ENCODE measurements at places on chromosomes 5 and 9.

GRCh38 chr5:138663561-138663960 is 88.4 kb upstream of the HSPA9 start:
- no peak for DNase-seq

DNA sequence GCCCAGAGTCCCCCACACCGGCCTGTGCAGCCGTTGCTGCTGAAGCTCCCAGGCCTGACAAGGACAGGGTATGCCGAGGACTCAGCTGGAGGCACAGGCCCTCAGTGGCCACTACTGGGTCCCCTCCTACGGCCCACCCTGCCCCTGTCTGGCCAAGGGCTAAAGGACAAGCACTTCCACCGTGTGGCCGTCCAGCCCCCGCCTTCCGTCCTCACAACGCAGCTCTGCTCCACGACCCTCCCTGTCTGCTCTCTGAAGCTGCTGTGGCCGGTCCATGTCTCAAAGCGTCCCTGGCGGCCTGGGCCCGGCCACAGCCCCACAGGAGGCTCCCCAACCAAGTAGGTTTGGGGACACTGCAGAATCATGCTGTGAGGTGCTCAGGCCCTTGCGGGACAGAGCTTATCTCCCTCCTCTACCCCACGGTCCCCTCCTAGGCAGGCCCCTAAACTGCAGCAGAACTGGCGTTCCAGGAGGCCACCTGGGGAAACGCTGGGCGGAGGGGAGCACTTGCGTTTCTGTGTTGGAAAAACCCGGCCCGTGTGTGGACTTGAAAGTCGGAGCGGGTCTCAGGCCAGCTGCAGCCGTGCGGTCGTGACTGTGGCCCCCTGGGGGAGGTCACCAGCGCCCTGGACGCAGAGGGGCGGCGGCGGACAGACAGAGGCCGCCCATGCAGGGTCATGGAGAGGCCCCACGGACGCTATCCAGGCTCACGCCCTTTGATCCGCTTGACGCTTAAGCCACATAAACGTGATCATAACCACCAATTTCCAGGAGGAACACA is 45.6 kb downstream of the NKD2 start:
- DNase-seq, result no peak

- DNase-seq, result no peak
Measured at GRCh38 chr5:17434982-17435381, 63.0 kb upstream of the TAF11L2 start.

DNA sequence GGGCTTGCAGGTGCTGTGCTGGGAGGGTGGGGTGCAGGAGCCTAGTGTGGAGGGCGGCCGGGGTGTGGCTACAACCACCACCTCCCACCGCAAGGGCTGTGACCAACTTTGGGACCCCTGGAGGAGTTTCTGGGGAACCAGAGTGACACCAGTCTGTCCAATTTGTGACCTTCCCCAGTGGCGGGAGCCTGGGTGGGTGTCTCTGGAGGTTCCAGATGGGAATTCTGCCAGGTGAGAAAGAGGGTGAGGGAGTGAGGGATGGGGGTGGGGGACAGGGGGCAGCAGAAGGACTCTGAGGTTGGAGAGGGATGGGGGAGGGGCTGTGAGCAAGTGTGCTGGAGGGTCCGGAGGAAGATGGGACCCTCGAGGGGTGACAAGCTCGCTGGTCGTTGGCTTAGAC is 4.2 kb upstream of the CACNA1B start:
- no peak for DNase-seq

DNA sequence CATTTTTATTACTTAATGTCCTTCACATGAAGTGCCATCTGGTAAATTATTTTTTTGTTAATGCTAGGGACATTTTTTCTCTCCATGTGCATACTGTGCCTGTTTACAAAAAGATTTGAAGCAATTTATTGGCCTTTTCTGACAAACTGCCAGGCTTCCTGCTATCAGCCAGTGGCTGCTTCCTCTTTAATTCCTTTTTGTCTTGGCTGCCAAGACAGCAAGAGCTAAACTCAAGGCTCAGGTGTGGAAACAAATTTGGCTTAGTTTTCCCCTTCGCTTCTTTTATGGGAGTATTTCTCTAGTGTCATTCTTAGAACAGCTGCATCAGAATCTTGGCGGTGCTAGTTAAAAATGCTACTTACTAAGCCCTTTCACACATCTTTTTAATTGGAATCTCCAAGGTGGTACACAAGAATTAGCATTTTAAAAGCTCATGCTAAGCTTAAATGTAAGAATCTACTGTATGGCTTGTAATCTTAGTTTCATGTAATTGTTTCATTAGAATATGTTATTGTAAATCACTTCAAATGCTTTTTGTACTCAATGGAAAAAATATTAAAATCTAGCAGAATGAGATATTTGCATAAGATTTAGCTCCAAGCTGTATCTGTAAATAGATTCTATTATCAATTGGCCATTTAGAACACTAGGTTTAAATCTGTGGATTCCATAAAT is 134.2 kb upstream of the RASGRF2 start:
- DNase-seq, result no peak

DNA sequence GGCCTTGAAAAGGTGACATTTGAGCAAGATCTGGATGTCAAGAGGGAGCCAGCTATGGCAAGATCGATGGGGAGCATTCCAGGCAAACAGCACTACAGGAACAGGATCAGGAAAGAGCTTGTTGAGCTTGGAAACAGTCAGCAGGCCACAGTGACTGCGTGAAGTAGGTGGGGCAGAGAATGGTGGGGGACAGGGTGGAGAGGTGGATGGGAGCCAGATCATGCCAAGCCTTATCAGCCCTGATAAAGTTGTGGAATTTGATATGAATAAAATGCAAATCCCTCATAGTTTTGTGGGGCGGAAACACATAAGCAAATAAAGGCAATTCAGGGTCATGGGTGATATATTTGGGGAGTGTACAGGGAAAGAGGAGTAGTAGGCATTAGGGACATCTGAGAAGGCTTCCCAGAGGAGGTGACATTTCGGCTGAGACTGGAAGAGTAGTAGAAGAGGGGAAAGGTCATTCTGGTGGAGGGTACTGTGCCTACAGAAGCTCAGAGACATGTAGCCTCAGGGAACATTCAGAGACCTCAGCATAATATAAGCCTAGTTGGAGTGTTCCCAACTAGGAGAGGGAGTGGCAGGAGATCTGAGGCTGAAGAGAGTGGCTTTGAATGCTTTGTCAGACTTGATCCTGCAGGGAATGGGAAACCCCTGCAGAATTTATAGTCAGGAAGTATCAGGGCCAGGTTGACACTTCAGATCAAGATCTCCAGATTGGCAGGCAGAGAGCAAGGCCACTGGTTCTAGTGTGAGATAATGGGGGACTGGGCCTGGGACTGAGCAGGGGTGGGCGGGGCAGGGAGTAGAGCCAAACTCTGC is 9.7 kb upstream of the CYSTM1 start:
- DNase-seq, result no peak

DNA sequence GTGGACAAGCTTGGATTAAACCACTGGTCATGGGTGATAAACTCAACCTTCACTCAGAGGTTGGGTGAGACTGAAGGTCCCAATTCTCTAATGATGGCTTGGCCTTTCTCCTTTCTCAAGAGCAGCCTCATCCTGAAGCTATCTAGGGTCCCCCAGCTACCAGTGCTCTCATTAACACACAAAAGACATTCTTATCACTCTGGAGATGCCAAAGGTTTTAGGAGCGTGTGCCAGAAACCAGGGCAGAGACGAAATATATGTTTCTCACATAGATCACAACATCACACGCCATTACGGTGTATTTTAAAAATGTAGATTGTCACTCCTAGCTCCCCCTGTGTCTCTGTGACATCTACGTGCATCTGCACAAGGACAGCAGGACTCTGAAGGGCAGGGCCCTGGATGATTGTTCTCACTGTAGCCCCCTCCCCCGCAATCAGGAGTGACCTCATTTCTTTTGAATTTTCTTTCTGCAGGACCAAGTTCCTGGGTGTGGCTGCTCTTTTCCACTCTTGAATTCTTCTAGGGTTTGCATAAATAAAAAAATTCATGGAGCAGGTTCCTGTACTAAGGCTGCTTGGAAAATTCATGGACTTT is 311.3 kb downstream of the GADD45G start:
- no peak for DNase-seq

GRCh38 chr9:130172161-130172857 is at the start of gene NCS1:
NCS1 (plus strand) TSS chr9:130172404; CDS start chr9:130172664, 260 bp downstream.
- DNase-seq, result no peak

- peak; percentile 52 for DNase-seq
Measured at GRCh38 chr9:113614843-113615648, 151.5 kb downstream of the RGS3 start.

- no peak for DNase-seq
Measured at GRCh38 chr5:119276978-119277377, 78.8 kb upstream of the TNFAIP8 start.

- DNase-seq, result no peak
Measured at GRCh38 chr5:56493766-56494165, 260.6 kb upstream of the ANKRD55 start.

DNA sequence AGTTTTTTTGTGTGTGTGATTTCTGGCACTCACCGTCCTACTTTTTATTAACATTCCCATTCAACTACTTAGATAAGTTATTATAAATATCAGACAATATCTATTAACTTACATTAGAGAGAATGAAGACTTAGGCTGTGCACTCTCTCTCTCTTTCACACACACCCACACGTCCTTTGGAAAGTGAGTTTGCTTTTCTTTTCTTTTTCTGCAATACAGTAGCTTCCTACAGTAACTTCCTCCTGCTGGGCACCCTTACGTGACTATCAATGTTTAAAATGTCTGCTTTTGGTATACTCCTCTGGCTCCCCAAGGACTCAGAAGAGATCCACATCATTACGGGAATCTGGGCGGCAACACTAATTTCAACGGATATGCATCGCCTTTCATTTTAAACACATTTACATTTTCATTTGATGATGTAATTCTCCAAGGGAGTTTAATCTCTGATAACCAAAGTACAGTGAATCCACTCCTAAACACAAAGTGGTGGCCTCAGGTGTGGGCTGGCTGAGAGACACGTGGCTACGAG is 179.5 kb downstream of the MAPKAP1 start:
- no peak for DNase-seq

DNA sequence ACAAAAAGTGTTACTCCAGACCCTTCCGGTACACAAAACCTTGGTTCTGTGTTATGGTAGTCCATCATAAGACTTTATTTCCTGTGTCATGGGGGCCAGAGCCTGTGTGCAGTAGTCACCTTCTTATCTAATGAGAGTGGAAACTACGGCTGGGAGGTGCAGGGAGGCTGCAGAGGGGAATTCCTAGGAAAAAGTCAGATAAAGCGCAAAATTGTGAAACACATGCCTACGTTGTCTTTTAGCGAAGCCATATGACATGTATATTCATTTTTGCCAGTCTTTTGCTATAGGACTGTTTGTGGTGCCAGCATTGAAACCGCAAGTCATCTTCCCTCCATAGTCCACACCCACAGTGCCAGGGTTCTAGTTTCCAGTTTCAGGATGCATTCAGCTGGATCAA is 80.7 kb downstream of the PPARGC1B start:
- no peak for DNase-seq

- DNase-seq, result no peak
Measured at GRCh38 chr9:136609838-136610311, 52.8 kb upstream of the EGFL7 start.

GRCh38 chr9:5513966-5514616 is 3.8 kb downstream of the PDCD1LG2 start:
- no peak for DNase-seq

DNA sequence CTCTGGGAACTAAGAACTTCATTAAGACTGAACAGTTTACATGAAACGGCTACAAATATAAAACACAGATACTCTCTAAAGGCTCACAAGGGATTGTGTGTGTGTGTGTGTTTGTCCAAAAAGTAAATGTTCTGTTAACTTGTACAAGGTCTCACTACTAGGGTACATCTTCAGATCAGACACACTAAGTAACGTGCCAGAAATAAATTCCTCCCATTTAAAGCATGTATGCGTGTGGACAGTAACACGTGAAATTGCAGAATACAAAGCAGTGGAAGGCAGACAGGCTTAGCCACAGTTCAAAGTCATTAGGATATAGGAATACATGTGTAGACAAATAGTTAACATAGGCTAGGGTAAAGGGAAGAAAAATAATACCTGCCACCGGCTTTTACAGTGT is 1.8 kb downstream of the BNC2 start:
- no peak for DNase-seq

- no peak for DNase-seq
Measured at GRCh38 chr5:10633271-10634049, 69.6 kb downstream of the ANKRD33B start.

DNA sequence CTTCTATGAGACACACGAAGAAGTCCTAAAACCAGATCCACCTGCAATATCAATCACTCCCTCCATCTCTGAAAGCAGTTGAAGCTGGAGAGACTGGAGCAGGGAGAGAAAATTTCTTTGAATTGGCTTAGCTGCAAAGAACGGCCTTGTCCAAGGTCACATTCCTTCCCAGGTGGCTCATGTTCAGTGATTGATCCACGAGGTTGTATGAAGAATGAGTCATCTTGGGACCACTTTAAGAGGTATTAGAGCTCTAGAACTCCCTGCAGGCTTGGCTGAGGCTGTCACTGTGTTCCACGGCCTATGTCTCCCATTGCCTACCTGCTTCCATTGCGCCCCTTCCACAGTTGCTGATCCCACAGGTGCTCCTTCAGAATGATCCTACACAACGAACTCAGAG is 68.2 kb downstream of the HMHB1 start:
- DNase-seq, result no peak

DNA sequence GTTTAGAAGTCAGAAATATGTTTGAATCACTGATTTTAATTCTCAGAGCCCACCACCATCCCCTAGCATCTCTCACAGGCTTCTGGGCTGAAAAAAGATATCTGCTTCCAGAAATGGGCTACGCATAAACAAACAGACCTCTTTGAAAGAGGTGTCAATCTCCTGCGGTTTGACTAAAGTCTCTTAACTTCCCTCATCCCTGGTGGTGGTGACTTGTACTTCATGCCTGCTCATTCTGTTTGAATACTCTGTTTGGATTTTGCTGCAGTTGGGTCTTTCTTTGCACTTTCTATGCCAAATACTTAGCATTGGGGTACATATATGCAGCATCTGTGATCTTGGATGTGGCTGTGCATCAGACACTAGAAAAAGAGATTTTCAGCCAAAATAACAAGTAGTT is 157.2 kb upstream of the ATP10B start:
- no peak for DNase-seq

- DNase-seq, result peak; percentile 87
Measured at GRCh38 chr5:172903790-172904189, 55.4 kb upstream of the RPL26L1 start.

GRCh38 chr9:125948887-125949596 is 201.9 kb downstream of the PBX3 start:
- no peak for DNase-seq

Measured in AG09309 (cell line).